ENCODE measurements at places on chromosomes 5 and 9.
A peak's percentile ranks its signal among the peaks of the same experiment; 100 is the strongest.

GRCh38 chr9:88782931-88783710 is 208.1 kb upstream of the S1PR3 start:
- no peak for DNase-seq

DNA sequence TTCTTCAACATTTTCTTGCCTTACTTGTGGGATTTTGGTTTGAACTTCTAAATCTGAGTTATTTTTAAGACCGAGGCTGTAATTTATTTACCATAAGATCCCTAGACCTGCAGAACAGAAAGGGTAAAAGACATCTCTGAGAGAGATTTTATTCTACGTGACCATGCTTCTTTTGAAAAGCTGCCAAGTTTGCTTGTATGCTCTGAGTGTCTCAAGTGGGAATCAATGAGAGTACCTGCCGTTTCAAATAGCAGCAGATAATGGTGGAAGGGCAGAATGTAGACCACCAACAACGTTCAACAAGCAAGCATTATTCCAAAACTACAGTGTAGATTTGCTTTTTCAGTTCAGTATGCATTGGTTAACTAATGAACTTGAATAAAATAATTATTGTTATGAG is 108.6 kb upstream of the MINAR2 start:
- no peak for DNase-seq

DNA sequence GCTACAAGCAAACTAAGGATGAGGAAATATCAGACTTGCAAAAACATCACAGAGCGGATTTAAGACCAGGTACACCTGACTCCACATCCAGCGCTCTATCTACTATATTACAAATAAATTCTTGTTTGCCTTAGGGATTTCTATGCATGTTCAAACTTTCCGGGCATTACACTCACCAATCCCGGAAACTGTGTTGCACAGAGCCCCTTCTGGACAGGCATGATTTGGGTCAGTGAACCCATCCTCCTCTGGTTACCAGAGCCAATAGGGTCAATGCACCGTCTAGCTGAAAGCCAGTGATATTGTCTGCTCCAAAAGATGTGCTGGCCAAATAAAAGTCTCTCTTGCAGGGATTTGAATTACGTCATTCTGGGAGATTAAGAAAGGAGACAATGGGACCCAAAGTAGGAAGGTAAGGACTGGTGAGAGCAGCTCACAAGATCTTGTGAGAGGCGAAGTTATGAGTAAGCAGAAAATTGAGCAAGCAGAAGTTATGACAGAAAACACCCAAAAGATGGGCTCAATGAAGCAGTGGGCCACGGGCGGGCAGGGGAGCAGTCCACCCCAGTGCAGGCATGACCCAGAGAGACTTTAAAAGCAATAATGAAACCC is 155.8 kb upstream of the RAI14 start:
- no peak for DNase-seq

DNA sequence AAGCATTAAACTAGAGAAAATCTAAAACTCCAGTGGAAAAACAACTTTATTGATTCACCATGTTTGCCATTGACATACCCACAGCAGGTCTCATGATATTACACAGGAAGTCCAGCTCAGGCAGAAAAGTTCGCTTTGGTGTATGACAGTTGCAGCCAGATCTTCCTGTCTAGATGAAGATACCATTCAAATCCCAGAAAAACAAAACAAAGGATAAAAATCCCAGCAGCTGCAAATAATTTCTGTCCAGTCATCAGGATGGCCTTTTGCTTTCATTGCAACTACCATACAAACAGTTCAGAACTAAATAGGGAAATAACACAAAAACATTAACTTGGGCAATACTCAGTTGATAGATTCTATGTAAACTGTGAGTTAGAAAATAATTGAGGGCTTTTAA is 136.0 kb upstream of the NREP start:
- peak; percentile 17 for DNase-seq

- peak; percentile 62 for DNase-seq
These were observed 129.0 kb downstream of the MUSK start for GRCh38 chr9:110797611-110798010.

GRCh38 chr5:148623741-148624140 is 30.6 kb downstream of the HTR4 start:
- no peak for DNase-seq

- peak; percentile 72 for DNase-seq
These were observed 14.4 kb downstream of the PRKACG start for GRCh38 chr9:68999393-69000105.

DNA sequence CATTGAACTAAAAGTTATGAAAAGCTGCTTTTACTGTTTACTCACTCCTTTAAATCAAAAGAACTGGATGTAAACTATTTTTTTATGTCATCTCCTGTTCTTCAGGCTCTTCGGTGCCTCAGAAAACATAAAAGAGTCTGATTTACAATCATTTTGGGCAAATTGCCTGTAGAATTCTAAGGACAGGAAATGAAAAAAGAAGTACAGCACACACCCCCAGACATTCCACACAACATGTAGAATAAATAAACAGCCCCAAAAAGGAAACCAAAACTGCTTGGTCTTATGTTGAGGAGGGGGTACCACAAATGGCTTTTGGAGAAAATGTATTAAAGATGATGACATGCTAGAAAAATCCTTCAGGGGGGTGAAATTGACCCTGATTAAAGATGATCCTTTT is 57.2 kb downstream of the ITGA1 start:
- peak; percentile 21 for DNase-seq

- DNase-seq = no peak
These were observed 11.0 kb upstream of the SNCAIP start for GRCh38 chr5:122301016-122301415.

- DNase-seq = no peak
These were observed 162.6 kb upstream of the CDKN2B start for GRCh38 chr9:22171691-22172090.

DNA sequence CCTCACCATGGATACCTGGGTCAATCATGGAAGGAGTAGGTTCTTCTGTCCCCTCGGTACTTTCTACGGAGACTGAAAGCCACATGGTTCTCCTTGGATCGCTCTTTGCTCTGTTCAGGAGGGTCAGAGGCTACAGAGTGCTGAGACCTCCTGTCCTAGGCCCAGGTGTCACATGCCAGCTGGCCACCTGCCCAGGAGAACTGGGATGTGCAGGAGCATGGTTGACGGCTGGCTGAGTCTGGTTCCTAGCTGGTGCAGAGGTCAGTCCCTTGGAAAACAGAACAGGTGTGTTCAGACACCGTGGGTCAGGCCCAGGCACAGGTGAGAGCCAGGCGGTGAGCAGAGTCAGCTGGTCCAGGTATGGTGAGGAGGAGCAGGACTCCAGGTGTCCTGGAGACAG is 416.3 kb downstream of the IRX1 start:
- DNase-seq = no peak

GRCh38 chr5:166166071-166166470 is 2125.4 kb upstream of the WWC1 start:
- DNase-seq = no peak

- peak; percentile 95 for DNase-seq
These were observed 43.4 kb upstream of the CDKN2B start for GRCh38 chr9:22052376-22052945.

DNA sequence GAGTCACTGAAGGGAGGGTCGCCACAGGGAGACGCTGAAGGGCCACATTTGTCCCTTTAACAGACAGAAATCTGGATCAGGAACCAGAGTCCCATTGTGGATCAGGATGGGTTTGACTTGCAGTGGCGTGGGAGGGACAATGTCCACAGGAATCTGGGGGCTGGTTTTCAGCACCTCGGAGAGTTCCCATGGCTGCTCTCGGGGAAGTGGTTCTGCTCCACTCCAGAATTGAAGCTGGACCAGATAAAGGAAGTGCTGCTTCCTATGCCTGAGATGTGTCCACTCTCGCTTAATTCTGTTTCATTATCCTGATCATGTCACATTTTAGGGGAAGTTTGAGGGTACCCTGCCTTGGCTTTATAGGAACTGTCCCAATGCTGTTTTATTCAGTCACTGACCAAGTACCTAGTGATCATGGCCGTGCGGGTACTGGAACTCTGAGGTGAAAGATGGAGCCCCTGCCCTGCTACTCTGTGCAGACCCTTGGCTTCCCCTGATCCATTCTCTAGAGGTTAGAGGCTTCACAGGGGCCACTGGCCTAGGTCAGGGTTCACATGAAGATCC is 28.7 kb downstream of the ENHO start:
- DNase-seq = peak; percentile 12

- no peak for DNase-seq
These were observed 143.6 kb downstream of the PDE4D start for GRCh38 chr5:59749782-59750520.

DNA sequence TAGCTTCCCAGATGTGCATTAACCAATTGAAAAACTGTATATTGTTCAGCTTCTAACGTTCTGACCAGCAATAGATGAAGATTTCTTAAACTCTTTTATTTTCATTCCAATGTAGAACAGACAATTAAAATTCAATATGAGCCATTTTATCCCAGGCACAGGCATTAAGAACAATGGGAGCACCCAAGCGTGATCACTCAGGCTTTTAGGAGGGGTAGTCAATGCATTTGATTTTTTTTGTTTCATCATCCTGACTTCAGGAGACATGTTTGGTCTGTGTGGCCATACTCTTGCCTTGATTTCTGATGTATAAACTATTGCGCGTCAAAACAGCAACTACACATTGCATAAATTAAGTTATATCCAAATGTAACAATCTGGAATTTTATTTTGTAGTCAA is 653.0 kb upstream of the RORB start:
- no peak for DNase-seq
